NCI-H1048 (cell line): ENCODE measurements at places on chromosomes 4 and X.

DNA sequence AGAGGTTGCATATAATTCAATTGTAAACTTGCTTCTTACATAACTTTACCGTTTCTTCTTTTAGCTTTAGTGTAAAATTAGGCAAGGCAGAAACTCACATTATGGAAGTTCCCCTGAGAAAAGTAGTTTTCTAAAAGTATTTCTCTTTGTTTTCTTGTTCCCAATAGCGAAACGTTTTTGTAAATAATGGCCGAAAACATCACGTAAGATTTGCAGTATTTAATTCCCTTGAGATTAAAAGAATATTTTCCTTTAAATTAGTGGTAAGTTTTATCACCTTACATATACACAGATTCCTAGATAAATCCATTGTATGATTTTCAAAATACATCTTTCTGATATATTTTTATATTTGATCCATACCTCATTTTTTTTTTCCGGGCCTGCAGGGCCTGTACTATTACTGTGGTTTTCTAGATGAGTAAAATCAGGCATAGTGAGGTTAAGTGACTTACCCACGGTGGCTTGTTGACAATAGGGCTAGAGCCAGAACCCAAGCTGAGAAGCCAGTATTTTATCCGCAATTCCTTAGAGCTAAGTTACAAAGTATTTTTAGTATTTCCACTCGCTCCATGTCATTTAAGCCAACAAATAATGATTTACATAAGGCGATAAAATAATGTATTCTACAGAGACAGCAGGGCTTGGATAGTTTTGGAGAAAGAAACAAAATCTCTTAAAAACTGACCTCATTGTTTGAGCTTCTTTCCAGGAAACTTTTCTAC, 82.2 kb upstream of the VEGFC start:
- DNase-seq: no peak

DNA sequence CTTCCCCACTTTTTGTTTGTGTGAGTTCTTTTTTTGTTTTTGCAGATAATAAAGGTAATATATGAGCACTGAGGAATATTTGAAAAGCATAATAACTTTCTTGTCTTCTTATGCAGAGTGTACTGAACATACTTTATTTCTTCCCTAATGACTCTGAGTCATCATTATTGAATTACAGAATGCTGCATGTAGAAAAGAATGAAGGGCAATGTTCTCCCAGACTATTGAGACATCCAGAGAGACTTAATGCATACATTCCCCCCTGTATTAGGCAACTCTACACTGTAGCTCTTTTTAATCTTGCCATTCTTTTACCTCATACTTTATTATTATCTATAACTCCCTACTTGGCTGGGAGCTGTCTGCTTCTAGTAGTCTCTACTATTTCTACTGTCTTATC, 240.5 kb upstream of the ANKRD50 start:
- no peak for DNase-seq

DNA sequence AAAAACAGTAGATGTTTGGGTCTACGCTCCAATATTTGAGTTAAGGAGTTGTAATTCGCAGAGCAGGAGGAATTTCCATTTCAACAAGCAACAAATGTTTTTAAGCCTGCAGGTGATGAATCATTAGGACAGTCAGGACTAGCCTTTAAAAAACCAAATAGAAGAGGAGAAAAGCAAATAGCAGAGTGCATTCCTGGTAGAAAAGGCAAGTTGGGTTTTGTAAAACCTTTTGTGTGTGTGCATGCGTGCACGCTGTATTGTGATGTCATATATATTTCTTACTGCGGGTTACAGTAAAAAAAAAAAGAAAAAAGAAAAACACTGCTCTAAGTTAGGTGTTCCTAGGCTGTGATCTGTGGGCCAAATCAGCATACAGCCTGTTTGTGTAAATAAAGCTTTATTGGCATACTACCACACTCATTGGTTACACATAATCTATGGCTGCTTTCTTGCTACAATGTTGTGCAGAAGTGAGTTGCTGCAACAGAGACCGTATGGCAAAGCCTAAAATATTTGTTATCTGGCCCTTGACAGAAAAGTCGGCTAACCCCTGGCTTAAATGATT, 135.6 kb downstream of the MID1 start:
- DNase-seq: no peak

DNA sequence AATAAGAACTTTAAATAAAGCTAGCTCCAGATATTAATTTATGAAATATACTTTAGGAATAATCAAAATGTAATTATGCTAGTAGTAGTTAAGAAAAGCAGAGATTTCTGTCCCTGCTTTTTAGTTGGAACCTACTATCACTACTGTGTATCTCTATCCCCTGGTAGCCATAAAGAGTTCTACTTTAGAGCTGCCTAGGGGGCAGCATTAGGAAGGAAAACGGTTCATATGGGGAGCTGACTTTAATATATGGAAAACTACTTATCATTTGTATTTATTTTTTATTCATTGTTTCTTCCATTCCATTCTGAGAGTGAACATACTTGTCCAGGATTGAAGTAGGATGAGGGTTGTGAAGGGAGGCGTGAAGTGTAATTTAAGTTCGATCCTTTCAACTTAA, 40.9 kb downstream of the CPEB2 start:
- DNase-seq: no peak

- no peak for DNase-seq
These were observed 33.7 kb upstream of the SPP1 start for GRCh38 chr4:87941537-87942392.

- DNase-seq: no peak
These were observed 150.3 kb downstream of the MSL3 start for GRCh38 chrX:11908371-11908770.
